PC-3 (cell line): ENCODE measurements at places on chromosomes 5 and 9. TPM values are rescaled to one million over a fixed set of nuclear protein-coding genes. Genes with fewer than 3 reads are reported as not detected.

NSD1 gene
- total RNA-seq, result 48.9 and 70.5 TPM in 2 replicates

PKD2L2 gene
- total RNA-seq, result not detected in 2 replicates

ARL14EPL gene
- total RNA-seq, result not detected in 2 replicates

ACOT12 gene
- not detected in 2 replicates for total RNA-seq

GABRP gene
- not detected in 2 replicates for total RNA-seq
